ENCODE measurements at places on chromosomes 7 and 10.

- no peak for DNase-seq
Observed at GRCh38 chr10:21083861-21084260, 186.8 kb upstream of the NEBL start.

GRCh38 chr7:151393031-151393977 is 16.5 kb downstream of the WDR86 start:
- DNase-seq: no peak

- DNase-seq: no peak
Observed at GRCh38 chr7:147436718-147437117, 1153.8 kb upstream of the C7orf33 start.

GRCh38 chr10:44253769-44254462 is 131.0 kb downstream of the CXCL12 start:
- DNase-seq: peak; percentile 84

GRCh38 chr10:112250555-112250954 is 32.6 kb upstream of the TECTB start:
- no peak for DNase-seq

GRCh38 chr7:139943401-139943800 is 114.3 kb downstream of the TBXAS1 start:
- no peak for DNase-seq

GRCh38 chr7:151018421-151019129 is 5.7 kb downstream of the ATG9B start:
- DNase-seq: no peak

DNA sequence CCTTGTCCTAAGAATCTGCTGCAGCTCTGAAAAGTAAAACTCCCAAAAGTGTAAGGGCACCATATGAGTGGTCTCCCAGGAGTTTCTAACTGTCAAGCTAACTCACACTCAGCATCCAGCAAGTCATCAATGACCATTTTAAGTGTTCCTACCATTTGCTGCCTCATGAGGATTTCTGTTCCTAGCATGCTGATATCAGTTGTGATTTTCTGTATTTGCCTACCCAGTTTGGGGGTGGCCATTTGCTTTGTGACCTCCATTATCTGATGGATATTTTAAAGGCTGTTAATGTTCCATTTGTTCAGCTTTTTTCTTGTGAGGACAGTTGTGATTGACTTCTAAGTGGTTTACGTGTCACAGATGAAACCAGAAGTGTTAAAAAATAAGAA is 2.9 kb downstream of the FAM24B start:
- DNase-seq: no peak

DNA sequence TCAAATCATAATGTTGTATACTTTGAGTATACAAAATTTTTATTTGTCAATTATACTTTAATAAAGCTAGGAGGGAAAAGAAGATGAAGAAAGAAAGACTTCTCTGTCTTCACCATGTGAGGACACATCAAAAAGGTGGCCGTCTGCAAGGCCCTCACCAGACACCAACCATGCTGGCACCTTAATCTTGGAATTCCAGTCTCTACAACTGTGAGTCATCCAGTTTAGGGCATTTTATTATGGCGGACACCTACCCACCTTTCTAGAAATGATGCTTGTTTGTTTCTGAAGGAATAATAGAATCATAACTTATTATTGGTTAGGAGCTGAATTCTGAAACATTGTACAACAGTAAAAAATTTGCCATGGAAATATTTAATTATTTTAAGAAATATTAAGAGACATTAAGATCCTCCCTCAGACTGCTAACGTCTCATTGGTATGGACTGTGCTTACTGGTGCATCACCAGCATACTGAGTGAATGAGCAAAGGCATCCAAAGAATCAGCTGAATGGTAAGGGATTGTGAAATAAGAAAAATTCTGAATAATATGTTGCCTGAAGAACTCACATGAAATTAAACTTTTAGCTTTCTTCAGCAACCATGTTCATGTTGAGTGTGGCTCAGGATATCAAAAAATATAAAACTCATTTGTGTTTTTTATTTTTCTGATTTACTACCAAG is 536.6 kb downstream of the HTR7 start:
- no peak for DNase-seq

All from brain pericyte (primary cell).